Smooth muscle cell of trachea (primary cell): ENCODE measurements at places on chromosomes 16 and 17. TPM values are rescaled to one million over a fixed set of nuclear protein-coding genes. Genes with fewer than 3 reads are reported as not detected.

Gene TGFB1I1
- total RNA-seq, result 51.1 and 51.6 TPM in 2 replicates

Gene NLRC3
- total RNA-seq, result 0.15 and 0.17 TPM in 2 replicates

Gene GSE1
- 29.4 and 65.5 TPM in 2 replicates for total RNA-seq

Gene MYH13
- not detected in 2 replicates for total RNA-seq

Gene SPATA22
- 1.2 and 2.5 TPM in 2 replicates for total RNA-seq

Gene ZNF469
- total RNA-seq, result 3.1 and 13.4 TPM in 2 replicates

Gene SPNS2
- total RNA-seq, result 0.17 and 1.0 TPM in 2 replicates

Gene AIPL1
- total RNA-seq, result 0.17 TPM in 1 of 2 replicates, not detected in the other

Gene CAMKK1
- total RNA-seq, result 4.1 and 8.6 TPM in 2 replicates
